ENCODE measurements at places on chromosomes 6 and 20. TPM values are rescaled to one million over a fixed set of nuclear protein-coding genes. Genes with fewer than 3 reads are reported as not detected.

The HLA-DRA gene
- 0.53 TPM for total RNA-seq

The E2F3 gene
- 5.3 TPM for total RNA-seq

The BCAS1 gene
- total RNA-seq, result not detected

The ZNF165 gene
- 1.2 TPM for total RNA-seq

The SIGLEC1 gene
- total RNA-seq, result not detected

The KCNK17 gene
- not detected for total RNA-seq

The SMLR1 gene
- not detected for total RNA-seq

The SLPI gene
- 79.8 TPM for total RNA-seq

The PRSS35 gene
- not detected for total RNA-seq

The LY6G6F gene
- not detected for total RNA-seq

DNA sequence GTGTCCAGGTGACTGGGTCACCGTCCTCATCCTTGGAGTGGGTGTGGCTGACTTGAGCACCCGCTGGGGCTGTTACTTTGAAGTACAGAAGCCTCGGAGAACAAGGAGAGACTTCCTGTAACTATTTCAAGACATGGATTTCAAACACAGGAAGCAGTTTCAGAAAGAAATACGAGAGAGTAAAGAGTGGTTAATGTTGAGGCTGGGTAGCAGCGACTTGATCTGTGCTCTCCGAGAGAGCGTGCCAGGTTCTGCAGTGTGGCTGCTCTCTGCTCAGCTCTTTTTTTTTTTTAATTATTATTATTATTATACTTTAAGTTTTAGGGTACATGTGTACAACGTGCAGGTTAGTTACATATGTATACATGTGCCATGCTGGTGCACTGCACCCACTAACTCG, 17.5 kb upstream of the EFCAB8 start:
- no peak for DNase-seq

GRCh38 chr6:148657048-148657447, 89.8 kb upstream of the UST start:
- peak; percentile 53 for DNase-seq

DNA sequence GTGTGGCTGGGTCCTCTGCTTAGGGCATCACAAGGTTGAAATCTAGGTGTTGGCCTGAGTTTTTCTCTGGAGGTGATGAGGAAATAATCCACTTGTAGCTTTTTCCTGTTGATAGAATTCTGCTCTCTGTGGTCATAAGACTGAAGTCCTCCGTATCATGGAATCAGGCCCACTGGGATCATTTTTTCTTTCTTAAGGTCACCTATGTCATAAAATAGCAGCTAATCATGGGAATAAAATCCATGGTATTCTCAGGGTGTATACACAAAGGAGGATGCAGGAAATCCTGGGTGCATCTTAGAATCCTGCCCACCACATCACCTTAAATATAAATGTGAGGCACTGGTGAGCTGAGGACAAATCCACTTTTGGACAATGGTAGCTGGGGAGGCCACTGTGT, 72.7 kb downstream of the PRDM1 start:
- DNase-seq, result no peak

DNA sequence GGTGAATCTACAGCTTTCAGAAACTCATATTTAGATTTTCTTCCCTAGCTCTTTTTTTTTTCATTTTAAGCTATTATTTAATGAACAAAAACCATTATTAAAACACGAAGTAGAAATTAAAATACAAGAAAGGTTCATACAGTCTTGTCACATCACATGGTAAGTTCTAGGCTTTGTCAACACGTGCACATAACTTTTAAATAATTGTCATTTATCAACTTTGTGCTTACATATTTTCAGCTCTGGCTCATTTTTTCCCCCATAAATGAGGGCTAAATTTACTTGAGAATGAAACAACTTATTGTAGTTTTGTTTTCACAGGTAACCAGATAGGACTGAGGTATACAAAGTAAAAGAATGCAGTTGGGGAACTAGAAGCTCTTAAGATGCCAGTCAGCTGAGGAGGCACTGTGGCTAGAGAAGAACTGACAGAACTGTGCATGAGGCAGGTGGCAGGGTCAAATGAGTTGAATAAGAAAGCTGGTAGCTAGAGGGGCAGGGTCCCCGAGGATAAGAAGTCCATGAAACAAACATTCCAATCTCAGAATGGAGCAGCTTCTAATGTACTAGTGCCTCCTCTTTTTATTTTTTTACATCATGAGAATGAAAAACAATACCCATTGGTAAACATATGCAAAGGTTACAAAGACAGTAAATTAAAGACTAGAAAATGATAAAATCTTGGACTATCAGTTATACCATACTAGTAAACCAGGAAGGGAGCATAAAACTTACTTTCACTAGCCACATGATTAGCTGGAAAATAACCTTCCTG, 141.5 kb downstream of the MYB start:
- DNase-seq, result no peak

- DNase-seq, result no peak
Observed at GRCh38 chr6:145587334-145587733, 148.0 kb downstream of the EPM2A start.

DNA sequence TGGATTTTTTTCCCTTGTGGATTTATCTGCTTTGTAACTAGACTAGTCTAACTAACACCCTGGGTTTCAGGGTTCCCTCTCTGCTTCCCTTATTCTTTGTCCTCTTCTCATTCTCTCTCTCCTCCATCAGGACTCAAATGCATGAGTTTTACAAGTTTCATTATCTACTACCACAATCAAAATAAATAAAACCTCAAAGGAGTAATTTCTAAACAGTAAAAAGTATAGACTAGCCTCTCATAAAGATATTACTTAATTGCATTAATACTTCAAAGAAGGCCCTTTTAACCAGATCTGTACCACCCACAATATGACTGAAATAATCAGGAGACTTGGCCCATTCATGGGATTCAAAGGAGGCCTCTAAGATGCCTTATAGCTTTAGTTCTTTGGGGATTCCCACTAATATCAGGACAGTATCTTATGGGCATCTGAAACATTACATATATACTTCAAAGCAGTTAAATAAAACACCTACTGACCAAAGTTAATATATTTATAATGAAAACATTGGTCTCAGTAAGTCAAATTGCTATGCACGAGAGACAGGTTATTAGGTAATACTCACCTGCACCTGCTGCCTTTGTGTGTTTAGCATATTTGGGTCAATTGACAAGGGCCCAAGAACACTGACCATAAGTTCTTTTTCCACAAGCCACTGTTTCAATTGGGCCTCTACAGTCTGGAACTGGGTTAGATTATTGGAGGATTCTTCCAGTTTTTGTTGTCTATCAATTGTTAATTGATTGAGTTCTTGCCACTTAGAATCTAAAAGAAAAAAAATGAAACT, 85.7 kb downstream of the DST start:
- no peak for DNase-seq

GRCh38 chr20:6152777-6153176, 29.9 kb upstream of the FERMT1 start:
- DNase-seq, result no peak

DNA sequence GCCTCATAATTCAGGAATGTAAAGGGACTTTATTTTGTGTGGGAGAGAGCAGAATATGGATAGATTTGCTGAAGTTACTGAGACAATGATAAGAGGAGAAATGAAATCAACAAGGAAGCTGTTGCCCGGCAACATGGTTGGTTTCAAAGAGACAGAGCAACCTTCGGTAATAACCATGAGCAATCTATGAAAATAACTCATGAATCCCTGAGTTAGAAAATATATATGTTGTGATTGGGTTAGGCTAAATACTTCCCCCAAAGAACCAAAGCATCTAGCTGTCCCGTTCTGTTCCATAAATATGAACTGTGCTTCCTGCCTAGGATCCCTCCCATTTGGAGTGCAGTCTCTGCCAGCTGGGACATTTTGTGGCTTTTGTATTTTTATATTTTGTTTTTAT, 23.1 kb downstream of the SERPINB1 start:
- no peak for DNase-seq

DNA sequence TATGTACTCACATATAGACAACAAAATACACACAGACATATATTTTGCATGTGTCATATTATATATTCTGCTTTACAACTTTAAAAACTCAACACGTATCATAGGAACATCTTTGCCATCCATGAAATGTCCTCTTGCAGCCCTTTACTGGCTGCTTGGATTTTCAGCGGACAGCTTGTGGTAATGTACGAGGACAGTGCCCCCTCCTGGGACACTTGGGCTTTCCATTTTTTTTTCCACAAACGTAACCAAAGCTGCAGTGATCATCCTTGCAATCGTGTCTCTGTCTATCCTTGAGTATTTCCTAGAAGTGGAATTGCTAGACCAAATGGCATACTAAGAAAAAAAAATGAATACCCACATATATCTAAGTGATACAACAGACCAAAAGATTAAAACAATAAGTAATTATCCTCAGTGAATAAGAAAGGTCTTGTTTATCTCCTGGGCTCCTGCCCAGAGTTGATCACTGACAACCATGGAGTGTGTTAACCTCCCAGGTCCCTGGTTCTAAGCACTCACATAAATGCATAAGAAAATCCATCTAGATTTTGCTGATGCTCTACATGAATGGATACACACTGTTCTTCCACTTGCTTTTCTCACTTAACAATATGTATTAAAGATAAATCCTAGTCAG, 18.1 kb downstream of the BPI start:
- DNase-seq, result peak; percentile 47

GRCh38 chr6:7188492-7188891, 80.7 kb downstream of the RREB1 start:
- no peak for DNase-seq

- no peak for DNase-seq
Observed at GRCh38 chr6:84449220-84449619, 221.8 kb upstream of the CEP162 start.

DNA sequence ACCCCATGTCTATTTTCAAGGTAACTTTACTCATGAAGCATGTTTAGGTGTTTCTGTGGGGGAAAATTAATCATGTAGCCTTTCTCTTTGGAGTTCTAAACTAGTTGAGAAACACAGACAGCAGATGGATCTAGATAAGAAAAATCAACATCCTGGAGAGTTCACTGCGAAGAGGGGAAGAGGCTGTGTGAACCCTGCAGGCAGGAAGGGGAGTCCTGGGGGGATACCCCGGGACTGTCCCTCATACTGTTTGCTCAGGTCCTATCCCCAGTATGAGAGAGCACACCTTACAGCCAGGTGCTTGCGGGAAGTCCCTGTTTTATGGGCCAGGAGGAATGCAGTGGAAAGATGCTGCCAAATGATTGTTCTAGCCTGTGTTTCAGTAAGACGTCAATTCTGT, 32.7 kb downstream of the CHMP4B start:
- DNase-seq, result no peak

GRCh38 chr6:104613416-104614001, 246.2 kb downstream of the HACE1 start:
- no peak for DNase-seq

GRCh38 chr6:44260011-44260410, 2.7 kb upstream of the SLC35B2 start:
- DNase-seq, result no peak

DNA sequence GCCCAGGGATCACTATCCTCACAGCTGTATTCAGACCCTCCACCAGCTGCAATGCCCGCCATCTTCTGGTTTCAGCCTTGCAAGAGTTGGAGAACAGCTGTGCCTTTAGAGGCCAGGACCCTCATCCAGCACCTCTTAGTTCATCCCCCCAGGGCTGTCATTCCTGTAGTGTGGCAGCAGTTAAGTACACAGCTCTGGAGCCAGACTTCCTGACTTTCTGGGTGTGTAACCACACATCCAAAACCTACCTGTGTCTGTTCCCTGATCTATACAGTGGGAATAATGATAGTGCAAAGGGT, 452 bp upstream of the TREM2 start:
- no peak for DNase-seq

DNA sequence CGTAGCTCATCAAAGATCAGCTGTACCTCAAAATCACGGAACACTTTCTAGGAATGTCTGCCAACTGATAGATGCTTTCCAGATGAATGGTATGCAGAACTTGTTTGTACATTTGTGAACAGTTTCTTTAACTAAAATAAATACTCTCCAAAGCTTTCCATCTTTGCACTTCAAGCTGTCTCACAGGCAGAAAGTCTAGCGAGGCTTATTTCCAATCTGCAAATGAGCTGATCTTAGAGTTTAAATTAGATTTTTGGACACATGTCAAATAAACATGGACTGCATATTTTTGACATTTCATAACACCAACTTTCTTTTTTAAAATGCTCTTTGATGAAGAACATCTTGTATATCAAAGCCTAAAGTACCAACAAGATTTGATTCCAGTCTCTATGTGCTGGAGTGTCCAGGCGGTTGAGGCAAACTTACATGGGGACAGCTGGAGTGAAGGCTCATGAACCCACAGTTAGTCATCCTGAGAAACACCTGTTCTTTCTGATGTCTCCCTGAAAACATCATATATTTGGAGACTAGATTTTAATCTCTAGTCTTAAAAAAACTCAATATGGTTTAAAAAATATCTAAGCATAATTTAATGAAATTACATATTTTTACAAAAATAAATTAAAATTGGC, 268.6 kb upstream of the AGPAT4 start:
- no peak for DNase-seq

DNA sequence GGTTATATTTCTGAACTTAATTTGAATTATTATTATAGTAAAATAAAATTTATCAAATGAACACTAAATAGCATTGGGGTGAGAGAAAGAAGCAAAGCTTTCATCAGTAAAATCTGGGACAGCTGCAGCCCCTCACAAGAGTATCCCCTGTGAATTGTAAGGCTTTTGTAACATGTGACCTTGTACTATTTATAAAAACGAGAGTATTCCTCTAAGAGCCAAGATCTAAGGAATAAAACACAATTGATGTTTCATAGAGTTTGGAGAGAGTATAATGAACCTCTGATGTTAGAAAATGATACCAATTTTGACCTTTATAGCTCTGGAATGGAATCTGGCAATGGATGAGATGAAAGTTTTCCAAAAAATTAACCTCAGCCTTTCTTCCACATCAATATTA, 617.2 kb upstream of the ID4 start:
- DNase-seq, result no peak

DNA sequence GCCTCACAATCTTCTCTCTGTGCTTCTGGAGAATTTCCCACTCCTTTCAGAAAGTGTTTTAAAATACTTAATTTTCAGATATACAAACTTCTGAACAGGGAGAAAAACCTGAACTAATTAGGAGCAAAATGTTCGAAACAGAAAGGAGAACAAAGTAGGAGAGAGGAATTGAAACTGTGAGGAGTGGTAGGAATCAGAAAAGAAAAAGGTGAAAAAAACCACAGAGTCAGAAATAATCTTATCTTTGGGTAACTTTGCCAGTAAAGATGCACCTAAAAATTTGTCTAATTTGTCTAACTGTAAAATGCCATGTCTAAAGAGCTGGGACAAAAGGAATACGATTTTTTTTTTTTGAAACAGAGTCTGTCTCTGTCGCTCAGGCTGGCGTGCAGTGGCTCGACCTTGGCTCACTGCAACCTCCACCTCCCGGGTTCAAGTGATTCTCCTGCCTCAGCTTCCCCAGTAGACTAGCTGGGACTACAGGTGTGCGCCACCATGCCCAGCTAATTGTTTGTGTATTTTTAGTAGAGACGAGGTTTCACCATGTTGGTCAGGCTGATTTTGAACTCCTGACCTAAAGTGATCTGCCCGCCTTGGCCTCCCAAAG, 4.7 kb upstream of the RIPOR2 start:
- DNase-seq, result no peak

DNA sequence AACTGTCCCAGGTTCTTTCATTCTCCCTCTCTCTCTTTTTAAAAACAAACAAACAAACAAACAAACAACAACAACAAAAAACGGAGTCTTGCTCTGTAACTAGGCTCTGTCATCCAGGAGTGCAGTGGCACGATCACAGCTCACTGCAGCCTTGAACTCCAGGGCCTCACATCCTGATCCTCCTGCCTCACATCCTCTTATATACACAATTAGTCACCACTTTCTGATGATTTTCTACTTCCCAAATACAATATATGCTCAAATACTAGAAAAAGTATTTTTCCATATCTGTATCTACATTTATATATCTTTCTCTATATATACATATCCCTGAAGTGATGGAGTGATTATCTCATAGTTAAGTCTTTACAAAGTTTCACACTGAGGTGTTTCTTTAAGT, 170.7 kb downstream of the EPHA7 start:
- DNase-seq, result no peak
